Muscle of back (tissue), 13 donors: ENCODE measurements at places on chromosomes 12 and 14. TPM values are rescaled to one million over a fixed set of nuclear protein-coding genes. Genes with fewer than 3 reads are reported as not detected.

GRCh38 chr12:111219440-111219839 is 149.5 kb downstream of the PHETA1 start:
- no peak for DNase-seq

GRCh38 chr12:102951841-102952240 is 5.6 kb upstream of the ASCL1 start:
- no peak for DNase-seq

DNA sequence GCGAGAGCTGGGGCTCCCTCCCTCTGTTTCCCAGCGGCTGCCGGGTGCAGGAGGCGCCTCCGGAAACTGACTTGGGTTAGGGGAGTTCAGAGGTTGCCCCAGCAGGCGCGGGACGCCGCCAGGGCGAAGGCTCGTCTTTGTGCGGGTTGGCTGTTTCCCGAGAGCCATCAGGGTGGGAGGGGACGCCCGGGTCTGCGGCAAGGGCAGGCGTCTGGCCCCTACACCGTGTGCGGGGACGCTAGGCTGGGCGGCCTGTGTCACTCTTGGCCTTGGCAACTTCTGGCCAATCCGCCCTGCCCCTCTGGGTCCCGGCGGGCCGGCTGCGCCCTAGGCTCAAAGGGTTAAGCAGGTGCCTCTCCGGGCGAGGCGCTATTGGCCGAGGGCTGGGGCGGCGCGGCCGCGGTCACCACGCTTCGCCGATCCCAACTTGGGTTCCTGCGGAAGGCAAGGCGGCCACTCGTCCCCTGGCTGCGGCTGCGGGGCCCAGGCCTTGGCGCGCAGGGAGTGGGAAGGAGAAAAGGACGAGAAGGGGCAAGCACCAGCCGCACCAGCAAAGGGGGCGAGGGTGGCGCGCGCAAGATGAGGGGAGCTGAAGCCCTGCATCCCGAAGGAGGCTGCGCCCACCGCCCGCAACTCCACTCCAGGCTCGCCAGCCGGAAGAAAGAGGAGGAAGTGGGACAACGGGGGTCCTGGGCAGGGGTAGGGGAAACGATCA is 5.6 kb upstream of the NPAS3 start:
- no peak for DNase-seq

GRCh38 chr12:28026701-28027100 is 54.2 kb upstream of the PTHLH start:
- no peak for DNase-seq

- DNase-seq, result no peak
Measured at GRCh38 chr14:105449276-105450122, 25.1 kb upstream of the CRIP2 start.

DNA sequence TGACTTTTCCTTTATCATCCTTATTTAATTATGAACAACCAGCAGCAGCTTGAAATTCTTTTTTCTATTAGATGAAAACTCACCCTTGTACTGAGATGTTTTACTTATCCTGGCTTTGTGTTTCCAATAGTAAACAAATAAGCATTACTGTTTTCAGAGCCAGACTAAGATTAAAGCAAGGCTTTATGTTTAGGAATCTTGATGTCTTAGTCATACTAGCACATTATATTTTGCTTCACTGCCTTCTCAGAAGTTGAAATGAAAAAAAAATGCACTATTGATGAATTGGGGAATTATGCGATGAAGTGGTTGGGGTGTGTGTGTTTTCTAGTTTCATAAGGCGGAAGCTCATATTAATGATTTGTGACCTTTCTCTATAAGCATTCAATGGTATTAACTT is 301.2 kb upstream of the E2F7 start:
- no peak for DNase-seq

GRCh38 chr12:12908252-12908651 is 16.9 kb downstream of the GPRC5A start:
- no peak for DNase-seq

DNA sequence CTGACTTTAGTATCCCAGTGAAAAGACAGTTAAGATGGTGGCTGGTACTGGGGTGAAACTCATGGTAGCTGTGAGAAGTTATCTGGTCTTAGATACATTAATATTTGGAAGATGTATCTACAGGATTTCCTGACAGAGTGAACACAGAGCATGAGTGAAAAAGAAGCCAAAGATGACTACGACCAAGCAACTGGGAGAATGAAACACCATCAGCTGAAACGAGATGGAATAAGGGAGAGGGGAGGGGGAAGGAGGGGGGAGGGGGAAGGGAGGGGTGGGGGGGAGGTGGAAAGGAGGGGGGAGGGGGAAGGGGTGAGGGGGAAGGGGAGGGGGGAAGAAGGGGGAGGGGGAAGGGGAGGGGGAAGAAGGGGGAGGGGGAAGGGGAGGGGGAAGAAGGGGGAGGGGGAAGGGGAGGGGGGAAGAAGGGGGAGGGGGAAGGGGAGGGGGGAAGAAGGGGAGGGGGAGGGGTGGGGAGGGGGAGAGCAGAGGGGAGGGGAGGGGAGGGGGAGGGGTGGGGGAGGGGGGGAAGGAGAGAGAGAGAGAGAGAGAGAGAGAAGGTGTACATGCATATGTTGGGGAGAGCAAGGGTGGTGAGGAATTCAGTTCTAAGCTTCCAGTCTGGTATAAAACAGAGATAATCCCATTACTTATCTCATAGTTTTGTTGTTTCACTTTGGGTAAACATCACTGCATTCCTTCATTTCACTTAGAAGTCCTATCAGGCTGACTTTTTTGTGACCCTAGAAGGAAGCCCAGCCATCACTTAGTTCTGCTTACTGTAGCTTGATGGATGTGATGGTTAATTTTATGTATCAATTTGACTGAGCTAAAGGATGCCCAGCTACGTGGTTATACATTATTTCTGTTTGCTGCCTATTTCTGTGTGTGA is 73.9 kb downstream of the SPPL3 start:
- no peak for DNase-seq

DNA sequence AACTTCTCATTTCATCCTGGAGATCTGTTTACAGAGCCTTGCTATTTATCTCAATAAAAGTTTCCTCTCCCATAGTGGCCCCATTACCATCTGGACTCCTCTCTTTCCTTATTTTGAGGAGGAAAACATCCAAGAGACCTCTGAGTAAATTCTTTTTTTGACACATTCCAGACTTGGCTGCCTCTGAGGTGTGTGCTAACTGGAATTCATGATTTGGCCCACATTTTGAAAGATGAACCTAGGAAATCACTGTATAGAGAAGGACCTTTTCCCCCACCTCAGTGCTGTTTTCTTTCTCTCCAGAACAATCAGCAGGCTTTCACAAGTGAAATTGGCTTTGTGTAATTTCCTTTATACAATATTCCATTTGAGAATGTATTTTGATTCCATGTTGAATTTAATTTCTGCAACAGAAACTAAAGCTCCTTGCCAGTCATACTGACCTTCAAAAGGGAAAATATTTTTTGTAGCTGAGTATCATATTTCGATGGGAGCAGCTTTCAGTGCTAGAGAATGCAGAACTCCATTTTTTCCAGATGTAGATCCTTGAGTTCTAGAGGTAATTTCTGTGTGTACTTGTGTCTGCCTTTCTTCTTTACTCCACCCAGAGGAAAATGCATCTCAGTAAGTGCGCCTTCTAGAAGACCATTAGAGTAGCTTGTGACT is 244.9 kb upstream of the RGS6 start:
- DNase-seq, result peak; percentile 52

DNA sequence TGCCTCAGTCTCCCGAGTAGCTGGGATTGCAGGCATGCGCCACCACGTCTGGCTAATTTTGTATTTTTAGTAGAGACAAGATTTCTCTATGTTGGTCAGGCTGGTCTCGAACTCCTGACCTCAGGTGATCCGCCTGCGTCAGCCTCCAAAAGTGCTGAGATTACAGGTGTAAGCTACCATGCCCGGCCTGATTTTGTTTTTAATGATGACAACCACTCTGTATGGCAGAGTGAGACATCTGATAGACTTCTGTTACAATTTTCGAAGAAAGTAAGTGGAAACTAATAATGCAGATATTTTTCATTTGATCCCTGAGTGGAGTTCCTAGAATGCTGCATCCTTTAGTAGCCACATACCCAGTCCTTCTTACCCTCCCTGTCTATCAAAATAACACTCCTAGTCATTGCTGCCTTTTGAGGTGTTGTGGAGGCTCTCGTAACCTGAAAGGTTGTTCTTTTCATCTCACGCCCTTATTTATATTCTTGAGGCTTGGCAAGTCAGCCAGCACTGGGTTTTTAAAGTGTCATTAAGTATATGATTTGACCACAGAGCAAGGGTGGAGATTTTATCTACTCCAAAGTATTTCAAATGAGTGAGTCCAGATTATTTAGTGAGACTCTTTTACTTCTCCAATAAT is 5.9 kb upstream of the EID3 start:
- no peak for DNase-seq

DNA sequence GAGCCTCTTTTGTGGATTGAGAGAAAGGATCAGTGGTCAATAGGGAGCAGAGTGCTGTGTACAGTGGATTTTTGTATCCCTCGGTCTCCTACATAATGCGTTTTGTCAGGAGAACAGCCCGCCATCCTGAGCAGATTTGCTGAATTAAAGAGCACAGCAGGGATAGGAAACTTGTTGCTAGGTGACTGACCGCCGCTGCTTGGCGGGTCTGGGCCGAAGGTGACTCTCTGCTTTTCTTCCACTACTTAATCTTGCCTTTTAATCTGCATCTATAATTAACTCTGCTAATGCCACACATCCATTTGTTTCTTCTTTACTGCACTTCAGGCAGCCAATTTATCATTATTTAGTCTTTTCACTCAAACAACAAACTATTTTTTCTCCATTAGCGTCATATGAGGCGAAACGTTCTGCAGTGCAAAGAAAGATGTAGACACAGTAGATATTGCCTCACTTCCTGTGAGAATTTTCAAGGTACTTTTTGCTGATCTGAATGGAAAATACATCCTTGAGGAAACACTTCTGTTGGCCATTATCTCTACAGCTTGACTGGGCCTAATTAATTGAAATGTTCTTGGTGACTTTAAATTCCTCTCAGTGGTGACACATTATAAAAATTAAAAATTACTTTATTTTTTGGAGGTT is 108.0 kb downstream of the PPM1A start:
- DNase-seq, result no peak

DNA sequence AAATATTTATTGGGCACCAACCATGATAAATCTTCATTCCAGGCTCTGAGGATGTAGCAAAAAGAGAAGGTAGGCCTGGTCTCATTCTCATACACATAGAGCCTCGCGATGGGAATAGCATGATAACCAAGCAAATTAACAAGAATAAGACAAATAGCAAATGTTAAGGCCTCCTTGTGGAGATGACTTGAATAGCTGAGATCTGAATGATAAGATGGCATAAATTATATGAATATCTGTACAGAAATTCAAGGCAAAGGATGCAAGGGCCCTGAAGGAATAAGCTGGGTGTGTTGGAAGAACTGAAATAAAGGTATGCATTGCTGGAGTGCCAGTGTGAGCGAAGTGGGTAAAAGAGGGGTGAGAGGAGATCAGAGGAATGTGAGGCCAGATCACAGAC is 114.8 kb downstream of the ALX1 start:
- no peak for DNase-seq

DNA sequence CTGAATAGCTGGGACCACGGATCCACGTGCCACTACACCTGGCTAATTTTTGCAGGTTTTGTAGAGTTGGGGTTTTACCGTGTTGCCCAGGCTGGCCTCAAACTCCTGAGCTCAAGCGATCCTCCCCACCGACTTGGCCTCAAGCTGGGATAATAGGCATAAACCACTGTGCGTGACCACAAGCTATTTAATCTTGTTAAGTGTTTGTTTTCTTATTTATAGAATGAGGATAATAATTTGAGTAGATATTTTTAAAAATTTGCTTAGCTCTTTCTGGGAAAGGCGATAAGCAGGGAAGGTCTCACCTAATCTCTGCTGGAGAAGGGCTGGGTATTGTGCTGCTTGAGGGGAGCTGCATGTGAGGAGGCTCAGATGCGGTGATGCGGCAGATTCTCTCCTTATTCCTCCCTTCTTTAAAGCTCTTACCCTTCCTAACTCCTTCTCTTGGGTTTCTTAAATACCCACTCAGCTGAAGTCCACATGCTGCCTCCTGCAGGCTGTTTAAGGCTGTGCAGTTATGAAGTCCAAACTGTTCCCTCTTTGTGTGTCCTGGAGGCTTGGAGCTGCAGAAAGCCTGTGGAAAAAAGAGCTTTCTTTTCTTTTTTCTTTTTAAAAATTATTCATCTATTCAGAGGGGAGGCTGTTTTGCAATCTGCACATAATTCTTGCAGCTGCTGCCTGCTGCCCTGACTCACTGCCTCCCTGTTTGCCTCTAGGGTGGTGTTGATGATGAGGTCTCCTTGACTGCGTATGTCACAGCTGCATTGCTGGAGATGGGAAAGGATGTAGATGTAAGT is 37.9 kb downstream of the A2ML1 start:
- DNase-seq, result peak; percentile 63

DNA sequence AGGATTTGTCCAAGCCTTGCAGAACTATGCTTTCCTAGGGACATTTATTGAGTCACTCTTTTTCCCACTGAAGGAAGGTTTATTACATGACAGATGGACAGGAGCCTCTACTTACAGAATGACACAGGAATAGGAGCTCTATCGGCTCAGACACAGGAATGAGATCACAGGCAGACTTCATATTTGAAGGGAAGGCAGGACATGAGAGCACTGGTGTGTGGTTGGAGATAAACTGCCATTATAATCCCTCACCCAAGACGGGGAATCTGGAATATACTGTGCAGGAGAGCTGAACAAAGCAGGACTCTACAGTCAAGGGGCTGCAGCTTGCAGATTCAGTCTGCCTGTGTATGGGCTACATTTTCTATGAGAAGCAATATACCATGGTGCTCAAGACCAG is 26.8 kb upstream of the IL22 start:
- no peak for DNase-seq

- no peak for DNase-seq
Measured at GRCh38 chr12:51190820-51191219, 17.9 kb upstream of the TFCP2 start.

The OAS3 gene
- 8.2 TPM for polyA plus RNA-seq

The DHRS2 gene
- polyA plus RNA-seq, result not detected

The LUM gene
- 619 TPM for polyA plus RNA-seq

The OR10G2 gene
- not detected for polyA plus RNA-seq

The SLC24A4 gene
- 3.7 TPM for polyA plus RNA-seq

The B4GALNT3 gene
- polyA plus RNA-seq, result 10.5 TPM

The FGF6 gene
- 46.4 TPM for polyA plus RNA-seq

The PUS1 gene
- 12.3 TPM for polyA plus RNA-seq

The EIF2S3B gene
- 1.2 TPM for polyA plus RNA-seq
